Occipital lobe (tissue), 3 donors: ENCODE measurements at places on chromosomes 11 and 22.

DNA sequence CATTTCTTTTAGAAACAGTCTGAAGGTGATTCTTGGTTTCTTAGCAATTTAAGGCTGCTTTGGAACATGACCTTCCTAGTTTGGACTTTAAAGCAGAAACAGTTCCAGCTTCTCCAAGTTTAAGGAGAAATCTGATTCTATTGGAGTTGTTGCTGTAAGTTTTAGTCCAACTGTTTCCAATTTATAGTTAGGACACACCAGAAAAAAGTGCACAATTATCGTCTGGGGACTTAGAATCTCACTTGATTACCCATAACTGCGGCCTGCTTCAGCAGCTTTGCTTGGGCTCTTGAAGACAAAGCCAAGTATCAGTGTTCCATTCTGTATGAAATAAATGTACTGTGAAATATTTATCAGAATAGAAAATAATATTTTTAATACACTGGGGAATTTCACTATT, 246.6 kb downstream of the TMEM135 start:
- no peak for DNase-seq

DNA sequence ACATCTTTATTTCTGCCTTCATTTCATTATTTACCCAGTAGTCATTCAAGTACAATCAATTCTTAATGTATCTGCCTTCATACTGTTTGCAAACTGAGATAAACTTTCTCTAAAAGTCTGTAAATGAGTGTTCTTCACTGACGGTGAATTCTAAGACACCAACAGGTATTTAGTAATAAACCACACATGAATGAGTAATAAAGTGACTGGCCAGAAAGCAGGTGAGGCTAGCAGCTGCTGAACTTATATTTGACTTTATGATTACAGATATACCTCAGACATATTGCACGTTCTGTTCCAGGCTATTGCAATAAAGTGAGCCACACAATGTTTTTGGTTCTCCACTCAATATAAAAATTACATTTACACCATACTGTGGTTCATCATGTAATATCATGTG, 1894.0 kb upstream of the RAG2 start:
- no peak for DNase-seq

DNA sequence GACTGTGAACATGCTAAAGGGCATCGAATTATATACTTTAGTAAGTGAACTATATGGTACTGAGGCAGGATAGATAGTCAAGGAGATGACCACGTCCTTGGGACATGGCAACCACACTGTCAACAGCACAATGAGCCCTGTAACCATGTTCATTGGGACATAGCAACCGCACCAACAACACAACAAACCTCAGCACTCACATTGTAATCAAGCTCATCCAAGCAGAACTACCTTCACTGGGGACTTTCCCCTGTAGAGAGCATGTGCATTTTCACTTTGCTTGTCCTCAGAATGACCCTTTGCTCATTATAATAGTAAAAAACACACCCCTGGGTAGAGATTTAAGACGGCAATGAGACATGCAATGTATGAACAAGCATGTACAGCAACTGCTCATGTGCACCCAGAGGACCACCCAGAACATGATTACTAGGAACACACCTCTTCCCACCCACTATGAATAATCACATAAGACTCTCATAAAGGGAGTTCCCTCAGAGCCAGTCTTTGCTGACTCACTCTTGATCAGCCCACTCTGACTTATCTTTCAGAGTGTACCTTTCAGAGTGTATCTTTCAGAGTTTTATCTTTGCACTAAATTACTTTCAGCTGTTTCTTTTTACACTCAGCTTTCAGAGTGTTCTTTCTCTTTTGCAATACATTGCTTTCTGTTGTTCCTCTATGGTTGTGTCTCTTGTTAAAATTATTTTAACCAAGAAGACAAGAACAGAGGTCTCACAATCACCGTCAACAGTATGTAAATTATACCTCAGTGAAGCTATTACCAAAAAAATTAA, 4.1 kb upstream of the PLAAT2 start:
- no peak for DNase-seq

DNA sequence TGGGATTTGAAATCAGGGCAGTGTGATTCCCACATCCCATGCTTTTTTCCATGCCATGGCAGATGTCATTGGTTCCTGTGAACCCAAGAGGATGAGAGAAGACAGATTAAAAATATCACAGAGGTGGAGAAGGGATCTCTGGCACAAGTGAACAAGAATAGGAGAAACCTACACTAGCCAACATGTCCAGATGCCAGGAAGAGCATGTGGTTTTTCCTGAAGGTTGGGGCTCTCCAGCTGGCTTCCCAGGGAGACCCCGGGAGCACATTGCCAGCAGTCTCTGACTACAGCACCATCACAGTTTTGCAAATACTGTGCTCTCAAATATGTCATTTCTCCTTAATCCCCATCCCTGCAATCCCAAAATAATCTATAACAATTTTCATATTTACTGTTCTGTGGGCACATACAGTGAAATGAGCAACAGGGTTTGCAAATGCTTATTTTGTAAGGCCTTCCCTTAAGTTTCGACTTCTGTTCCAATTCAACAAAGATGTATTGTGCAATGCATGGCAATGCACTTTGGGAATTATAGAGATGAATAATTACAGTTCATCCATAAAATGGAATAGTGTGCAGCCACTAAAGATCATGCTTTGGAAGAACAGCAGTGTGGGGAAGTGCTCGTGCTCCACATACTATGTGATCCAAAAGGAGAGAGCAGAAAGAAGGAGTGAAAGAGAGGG, 4.8 kb downstream of the ANKK1 start:
- no peak for DNase-seq

- DNase-seq = no peak
Measured at GRCh38 chr11:76073724-76074123, 132.6 kb downstream of the WNT11 start.

DNA sequence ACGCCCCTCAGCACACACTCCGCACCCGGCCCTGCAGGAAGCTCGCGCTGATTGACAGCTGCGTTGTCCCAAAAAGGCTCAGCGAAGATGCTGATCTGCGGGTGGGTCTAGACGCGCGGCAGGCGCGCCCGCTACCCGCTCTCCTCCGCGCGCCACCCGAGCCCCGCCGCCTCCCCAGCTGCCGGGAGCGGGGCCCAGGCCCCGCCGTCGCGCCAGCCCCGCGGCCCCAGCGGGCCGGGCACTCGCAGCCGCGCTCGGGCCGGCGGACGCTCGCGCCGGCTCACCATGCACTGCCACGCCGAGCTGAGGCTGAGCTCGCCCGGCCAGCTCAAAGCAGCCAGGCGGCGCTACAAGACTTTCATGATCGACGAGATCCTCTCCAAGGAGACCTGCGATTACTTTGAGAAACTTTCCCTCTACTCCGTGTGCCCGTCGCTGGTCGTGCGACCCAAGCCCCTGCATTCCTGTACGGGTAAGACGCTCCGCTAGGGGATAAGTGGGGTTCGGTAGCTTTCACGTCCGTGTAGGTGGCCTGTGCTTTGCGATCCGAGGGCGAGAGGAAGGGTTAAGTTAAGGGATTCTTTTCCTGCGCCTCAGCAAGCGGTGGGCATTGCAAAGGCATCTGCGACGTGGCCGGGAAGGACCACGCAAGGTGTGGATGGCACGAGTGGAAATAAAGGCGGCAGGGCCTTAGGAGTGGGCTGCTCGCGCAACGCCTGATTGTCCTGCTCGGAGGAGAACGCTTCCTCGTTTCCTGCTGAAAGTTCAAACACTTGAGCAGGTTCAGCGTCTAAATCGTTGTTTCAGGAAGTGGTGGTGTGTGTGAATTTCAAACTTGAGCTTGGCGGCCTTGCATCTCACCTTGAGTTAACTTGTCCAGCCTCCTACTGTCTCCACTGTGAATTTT, at the start of gene BARX2:
Gene BARX2 (plus strand): TSS at position 98 of the 907 bp plus-strand sequence. CDS start 188 bp downstream, at position 286.
- DNase-seq = no peak

DNA sequence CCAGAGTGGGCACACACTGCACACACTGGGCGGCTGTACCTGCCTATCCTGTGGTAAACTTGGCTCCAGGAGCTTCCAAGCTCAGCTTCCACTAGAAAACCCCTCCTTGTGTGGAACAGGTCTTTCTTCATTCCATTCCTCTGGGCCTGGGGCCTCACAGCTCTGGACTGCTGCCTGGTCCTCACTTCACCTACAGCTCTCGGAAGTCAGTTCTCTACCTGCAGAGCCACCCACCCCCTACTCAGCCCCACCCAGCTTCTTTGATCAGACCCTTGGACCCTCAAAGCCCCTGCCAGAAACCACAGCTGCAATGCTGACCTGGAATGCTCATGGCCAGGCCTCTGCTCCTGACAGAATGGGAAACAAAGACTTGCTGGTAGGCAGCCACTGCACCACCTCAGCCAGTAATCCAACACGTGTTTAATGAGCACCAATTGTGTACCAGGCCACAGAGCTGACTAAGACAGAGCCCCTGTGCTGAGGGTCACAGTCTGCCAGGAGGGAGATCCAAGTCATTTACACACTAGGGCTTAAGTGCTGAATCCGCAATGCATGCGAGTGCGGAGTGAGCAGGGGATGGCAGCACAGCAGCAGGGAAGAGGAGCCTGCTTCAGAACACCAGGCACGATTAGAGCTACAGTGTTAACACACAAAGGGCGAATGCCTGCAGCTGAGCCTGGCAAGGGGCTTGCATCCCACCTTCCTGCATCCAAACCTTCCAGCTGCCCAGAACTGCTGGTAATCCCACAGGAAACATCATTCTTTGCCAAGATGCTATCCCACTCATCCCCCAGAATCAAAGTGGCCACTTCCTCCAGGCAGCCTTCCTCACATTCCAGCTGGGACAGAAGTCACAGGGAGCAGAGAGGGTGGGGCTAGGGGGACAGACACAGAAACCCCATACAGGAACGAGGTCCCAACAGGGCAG, 4.6 kb downstream of the GNB1L start:
- DNase-seq = no peak
